ENCODE measurements at places on chromosomes 3 and 15. TPM values are rescaled to one million over a fixed set of nuclear protein-coding genes. Genes with fewer than 3 reads are reported as not detected.

DNA sequence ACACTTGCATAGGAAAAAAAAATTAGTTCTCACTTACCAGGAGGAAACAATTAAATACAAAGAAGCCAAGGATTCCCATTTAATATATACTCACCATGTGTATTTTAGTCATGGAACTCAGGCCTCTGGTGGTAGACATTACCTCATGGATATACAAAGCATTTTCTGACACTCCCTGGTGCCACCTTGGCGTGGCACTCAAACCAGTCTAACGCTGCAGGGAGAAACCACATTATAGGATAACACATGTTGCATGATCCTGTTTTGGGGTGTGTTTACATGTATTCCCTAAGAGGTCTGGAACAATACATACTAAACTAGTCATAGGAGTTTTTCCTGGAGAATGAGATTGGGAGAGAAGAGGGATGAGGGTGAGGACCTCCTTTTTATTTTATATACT, 5.9 kb upstream of the RTF1 start:
- DNase-seq, result no peak

DNA sequence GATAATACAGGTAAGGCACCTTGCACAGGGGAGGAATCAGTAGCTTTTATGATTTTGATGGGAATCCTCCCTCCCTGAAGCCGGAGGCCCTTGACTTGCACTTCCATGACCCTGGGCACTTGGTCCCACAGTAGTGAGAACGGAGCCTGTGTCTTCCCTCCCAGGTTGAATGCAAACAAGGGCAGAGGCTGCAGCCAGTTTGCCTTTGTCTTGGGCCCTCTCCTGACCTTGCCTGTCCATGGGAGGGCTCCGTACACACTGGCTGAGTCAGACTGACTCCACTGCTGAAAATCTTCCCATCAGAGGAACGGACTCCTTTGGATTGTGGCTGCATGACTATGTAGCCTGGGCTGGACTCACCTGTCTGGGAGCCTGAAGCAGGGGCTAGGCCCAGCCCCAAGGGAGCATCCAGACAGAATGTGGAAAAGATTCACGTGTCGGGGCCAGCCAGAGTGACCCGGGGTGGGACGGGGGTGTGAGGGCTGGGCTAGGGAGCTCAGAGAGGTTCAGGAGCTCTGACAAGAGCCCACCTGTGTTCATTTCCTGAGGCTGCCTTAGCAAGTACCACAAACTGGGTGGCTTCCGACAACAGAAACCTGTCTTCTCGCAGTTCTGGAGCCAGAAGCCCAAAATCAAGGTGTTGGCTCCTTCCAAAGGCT, 9.5 kb downstream of the TBC1D21 start:
- no peak for DNase-seq

DNA sequence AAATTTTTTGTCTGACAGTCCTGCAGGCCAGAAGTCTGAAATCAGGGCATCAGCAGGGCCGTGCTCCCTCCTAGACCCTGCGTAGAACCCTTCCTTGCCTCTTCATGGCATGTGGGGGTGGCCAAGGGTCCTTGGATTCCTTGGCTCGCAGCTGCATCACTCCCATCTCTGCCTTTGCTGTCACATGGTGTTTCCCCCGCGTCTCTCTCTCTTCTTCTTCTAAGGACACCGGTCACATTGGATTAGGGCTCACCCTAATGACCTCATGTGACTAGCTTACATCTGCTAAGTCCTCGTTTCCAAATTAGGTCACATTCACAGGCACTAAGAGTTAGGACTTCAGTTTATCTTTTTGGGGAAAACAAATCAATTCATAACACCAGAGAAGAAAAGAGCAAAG, 12.0 kb downstream of the SLCO3A1 start:
- no peak for DNase-seq

- DNase-seq, result no peak
These were observed 22.2 kb upstream of the SENP7 start for GRCh38 chr3:101535221-101535620.

- no peak for DNase-seq
These were observed 11.5 kb downstream of the CCDC80 start for GRCh38 chr3:112629425-112629824.

DNA sequence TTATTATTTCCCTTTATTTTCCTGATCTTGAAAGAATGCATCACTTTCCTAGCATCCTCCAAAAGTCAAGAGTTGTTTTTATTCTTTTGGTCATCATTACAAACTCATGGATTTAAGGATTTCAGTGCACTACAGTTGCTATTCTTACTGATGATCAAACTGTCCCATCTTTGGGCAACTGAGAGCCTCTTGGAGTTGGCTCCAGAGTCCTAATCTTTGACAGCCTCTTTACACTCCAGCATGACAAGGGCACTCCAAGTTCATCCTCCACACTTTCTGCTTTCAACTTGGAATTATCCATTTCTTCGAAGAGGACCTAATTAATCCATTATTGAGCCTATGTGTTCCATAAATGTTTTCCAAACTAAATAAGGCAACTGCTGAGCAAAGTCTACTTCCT, 5.7 kb downstream of the UACA start:
- DNase-seq, result no peak

GRCh38 chr15:91114301-91114700, 14.2 kb downstream of the SV2B start:
- no peak for DNase-seq

DNA sequence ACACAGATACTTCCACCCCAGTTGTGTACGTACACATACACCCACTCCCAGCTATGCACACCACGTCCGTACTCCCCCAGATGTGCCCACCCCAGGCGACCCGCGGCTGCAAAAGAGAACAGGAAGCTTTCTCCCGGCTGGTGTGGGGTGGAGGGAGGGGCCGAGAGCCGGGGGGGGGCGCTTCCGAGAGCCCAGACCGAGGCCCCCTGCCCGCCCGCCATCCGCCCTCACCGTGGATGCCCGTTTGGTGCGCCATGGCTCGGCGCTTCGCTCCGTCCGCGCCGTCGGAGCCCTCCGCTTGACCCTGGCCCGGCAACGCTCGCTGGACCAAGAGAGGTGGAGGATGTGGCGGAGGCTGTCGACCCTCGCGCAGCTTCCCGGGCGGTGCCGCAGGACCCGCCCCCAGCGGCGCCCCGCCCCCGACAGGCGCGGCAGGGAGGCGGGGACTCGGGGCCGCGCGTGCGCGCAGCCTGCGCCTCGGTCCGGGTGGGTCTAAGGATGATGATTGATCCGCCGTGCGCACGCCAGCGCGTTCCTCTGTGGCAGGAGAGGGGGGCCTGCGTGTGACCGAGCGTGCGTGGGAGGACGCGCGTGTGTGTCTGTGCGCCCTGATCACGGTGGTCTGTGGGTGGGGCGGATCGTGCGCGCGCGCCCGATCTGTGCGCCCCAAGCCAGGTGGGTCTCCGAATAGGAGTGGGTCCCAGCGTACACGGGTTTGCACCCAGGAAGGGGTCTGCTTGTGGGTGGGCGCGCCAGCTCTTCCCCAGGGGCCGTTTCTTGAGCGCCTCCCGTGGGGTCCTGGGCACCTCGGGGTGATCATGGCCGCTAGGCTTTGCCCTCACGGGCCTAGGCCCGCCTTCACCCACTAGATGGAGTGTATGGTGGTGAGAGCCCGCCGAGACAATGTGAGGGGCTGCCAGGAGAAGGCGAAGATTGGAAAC, at the start of gene TWF2:
TWF2 (minus strand) TSS at position 398 of the 941 bp plus-strand sequence; CDS start at position 256, 142 bp downstream.
- peak; percentile 92 for DNase-seq

- DNase-seq, result no peak
These were observed 153.1 kb downstream of the LIPC start for GRCh38 chr15:58584789-58585461.

GRCh38 chr3:188776447-188776846, 395.3 kb upstream of the TPRG1 start:
- DNase-seq, result no peak

DNA sequence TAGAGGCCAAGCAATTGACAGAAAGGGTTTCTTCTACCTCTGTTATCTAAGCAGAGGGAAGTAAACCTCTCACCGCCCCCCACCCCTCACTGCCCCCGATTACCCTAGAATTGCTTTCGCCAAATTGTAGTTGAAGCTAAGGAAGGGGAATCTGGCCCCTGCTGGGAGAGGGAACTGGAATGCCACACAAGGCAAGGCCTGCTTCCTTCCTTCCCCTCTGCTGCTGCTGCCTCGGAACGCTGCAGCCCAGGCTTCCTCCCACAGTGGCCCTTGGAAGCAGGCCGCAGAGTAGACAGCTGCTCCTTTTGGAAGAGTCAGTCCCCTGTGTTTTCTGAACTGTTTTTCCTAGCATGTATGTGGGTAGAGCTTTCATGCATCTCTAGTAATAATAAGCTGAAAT, 21.6 kb downstream of the RLBP1 start:
- DNase-seq, result peak; percentile 30

- DNase-seq, result no peak
These were observed 116.4 kb downstream of the GREM1 start for GRCh38 chr15:32834156-32834555.

DNA sequence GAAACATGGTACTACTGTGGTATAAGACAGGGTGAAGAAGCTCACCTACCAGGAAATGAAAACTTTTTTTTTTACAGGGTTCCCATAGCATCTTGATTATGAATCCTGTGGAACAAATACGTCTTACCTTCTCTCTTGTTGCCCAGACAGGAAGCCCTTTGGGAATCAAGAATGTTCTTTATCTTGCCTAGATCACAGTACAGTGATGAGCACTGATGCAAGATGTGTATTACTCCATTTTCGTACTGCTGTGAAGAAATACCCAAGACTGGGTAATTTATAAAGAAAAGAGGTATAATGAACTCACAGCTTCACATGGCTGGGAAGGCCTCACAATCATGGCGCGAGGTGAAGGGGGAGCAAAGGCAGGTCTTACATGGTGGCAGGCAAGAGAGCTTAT, 281.3 kb downstream of the UBE2E2 start:
- no peak for DNase-seq

GRCh38 chr3:184234224-184234623, 4.8 kb downstream of the VWA5B2 start:
- DNase-seq, result no peak

- no peak for DNase-seq
These were observed 124.6 kb downstream of the TNIK start for GRCh38 chr3:171335559-171335958.

SLC51B gene
- total RNA-seq, result not detected

LDHAL6B gene
- not detected for total RNA-seq

RAB8B gene
- 34.8 TPM for total RNA-seq

C2CD4B gene
- total RNA-seq, result not detected

SCN5A gene
- total RNA-seq, result 0.21 TPM

ROBO2 gene
- 2.8 TPM for total RNA-seq

TEX9 gene
- total RNA-seq, result 2.4 TPM

IQCB1 gene
- total RNA-seq, result 15.5 TPM
